ENCODE measurements at places on chromosomes 4 and X.

DNA sequence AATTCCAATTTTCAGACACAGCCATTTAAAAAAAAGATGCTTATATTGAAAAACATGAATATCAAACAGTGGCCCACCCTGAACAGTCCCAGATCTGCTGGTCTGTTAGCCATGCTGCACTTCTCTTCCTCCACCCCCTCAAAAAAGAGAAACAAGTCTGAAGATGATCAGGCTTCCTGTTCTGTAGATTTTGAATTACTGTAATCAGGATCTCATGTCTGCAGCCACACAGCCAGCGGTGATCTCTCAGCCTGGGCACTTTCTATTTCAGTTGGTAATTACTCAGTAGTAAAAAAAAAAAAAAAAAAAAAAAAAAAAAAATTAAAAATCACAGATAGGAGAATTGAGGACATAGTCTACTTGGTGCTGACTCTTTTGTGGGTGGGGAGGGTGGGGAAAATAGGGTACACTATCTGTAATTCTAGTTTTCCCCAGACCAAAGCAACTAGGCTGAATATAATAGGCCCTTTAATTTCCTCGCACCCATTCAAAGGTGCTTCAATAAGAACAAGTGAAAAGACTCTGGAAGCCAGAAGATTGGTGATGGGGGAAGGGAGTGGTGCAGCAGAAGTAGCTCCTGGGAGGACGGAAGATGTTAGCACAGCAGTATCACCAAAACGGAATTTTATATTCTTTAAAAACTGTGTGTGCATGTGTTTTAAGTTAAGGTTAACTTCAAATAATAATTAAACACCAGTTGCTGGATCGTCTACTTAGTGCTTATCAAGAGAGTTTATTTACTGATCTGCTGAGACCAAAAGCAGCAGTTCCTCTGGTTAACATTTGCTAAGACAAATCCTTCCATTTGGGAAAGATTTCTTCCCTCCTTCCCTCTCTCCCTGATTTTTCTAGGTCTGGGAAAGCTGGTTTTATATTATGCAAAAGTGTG, 47.0 kb downstream of the SPRY1 start:
- DNase-seq, result no peak

- DNase-seq, result no peak
These were observed 81.9 kb upstream of the PDHA2 start for GRCh38 chr4:95758001-95758400.

- DNase-seq, result no peak
These were observed 1646.9 kb upstream of the ADGRL3 start for GRCh38 chr4:59553063-59553720.

DNA sequence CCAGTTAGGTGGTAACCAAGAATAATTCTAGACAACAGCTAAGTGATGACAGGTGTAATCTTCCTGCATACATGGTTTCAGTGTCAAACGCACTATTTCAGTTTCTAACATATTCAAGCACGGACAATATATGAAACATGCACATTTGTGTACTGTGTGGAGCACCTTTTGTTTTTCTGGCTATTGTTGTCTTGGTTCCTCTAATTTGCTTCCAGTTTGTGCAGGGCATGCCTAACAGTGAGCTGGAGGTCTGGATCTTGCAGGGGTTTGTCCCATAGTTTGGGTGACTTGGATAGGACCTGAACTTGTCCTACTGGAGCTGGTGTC, 70.5 kb upstream of the TBC1D9 start:
- DNase-seq, result no peak

GRCh38 chr4:149765630-149766029, 50.0 kb downstream of the IQCM start:
- DNase-seq, result no peak

Measured in midbrain (tissue), 1 donor.